ENCODE measurements at places on chromosomes 7 and 10. TPM values are rescaled to one million over a fixed set of nuclear protein-coding genes. Genes with fewer than 3 reads are reported as not detected.

Gene NRAP
- not detected for total RNA-seq

Gene WAC
- 122 TPM for total RNA-seq

Gene CLDN4
- total RNA-seq = 0.50 TPM

Gene TMEM176B
- not detected for total RNA-seq

Gene CARD11
- not detected for total RNA-seq

Gene ITPRID1
- not detected for total RNA-seq

Gene HOXA3
- not detected for total RNA-seq

GRCh38 chr10:61124756-61125530 is 181.0 kb upstream of the RHOBTB1 start:
- no peak for DNase-seq

DNA sequence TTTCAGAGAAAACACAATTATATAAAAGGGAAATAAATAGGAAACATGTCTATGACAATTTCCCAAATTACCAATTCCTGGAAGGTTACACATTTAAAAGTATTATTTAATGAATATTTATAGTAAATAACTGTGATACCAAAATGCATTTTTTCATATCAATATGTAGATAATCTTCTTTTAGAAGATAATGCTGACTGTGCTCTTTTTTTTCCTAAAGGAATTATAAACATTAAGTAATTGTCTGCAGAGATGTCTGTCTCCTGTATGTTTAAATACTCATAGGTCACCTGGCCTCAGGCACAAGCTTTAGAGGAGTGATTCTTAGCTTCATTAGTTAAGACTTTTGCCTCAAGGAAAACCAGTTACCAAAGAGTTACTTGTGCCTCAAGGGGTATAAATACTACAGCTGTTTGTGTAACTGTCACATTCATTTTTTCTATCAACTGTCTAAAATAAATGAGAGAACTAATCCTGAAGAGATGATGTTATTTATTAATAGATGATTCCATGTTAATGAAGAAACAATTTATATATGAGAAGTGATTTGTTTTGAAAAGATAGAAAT is 77.1 kb downstream of the DNAJC1 start:
- no peak for DNase-seq

DNA sequence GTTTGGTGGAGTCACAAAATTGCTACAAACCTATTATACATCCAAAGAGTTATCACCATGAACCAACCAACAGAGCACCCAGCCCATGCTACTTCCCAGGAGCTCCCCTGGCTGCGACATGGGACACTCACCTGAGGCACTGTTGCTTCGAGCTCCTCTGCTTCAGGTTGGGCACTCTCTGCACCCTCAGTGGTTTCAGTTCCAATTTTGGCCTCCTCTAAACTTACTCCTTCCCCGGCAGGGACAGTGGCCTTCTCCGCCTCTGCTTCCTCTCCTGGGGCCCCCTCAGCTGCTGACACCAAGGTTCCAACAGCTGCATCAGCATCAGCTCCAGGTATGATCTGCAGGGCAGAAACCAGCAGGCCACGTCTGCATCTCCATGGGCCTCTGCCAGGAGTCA is 120.4 kb upstream of the TARP start:
- no peak for DNase-seq

DNA sequence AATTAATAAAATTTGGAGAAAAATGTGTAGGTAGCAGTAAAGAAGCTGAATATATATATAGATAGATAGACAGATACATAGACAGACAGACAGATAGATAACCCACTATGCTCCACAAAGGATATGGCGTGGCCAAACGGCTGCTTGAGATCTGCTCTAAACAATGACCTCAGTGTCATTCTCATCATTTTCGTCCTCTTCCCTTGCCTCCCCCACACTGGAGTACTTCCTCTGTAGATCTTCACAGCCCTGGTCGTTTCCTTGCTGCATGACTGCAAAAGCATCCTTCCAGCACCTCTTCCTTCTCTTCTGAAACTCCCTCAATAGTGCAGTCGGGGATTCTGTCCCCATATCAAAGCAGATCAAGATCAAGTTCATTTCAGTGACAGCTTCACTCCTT is 35.6 kb upstream of the ATP6V0A4 start:
- DNase-seq = peak; percentile 38

GRCh38 chr7:140672382-140673062 is at the start of gene ADCK2:
Gene ADCK2 (plus strand): TSS chr7:140672945. CDS start chr7:140673331, 386 bp downstream.
- DNase-seq = no peak

DNA sequence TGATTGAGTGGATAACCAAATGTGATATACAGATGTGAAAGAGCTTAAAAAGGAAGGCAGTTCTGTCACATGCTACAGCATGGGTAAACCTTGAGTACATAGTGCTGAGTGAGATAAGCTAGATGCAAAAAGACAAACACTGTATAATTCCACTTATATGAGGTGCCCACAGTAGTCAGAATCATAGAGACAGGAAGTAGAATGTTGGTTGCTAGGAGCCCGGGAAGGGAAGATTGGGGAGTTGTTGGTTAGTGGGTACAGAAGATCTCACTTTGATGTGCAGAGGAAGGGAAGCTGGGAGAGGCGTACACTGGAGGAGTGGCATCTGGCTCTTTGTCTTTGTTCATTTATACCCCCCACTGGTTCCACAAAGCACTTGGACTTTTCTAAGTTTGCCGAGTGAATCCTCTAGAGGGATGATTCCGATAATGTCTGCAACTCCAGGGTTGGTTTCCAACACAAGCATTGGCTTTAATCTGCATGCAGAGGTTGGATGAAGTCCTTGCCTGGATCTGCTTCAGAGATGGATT is 39.5 kb downstream of the TSPAN14 start:
- no peak for DNase-seq

DNA sequence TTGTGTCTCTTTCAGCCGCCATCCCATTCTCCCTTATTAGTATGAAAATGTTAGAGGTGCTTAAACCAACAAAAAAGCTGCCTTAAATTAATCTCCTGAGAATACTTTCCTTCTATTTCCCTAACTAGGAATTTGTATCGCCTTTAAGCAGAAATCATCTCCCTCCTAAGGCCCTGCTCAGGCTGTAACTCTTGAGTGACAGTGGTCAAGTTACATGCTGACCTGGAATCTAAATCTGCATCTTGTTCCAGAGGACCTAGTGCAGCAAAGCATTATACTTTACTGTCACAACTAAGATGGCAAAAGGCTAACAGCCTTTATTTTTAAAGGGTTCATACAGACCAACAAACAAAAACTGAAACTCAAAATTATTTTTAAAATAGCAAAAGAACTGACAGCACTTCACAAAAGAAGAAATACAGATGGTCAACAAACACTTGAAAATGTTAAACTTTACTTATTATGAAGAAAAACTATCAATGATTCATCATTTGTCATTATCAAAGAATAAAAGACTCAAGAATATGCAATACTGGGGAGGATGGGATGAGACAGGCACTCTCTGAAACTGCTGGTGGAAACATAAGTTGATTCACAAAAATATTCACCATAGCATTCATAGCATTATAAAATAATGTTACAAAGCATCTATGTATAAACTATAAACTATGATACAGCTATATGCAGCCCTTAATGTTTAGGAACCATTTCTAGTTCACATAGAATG is 11.0 kb downstream of the CYREN start:
- no peak for DNase-seq

- DNase-seq = no peak
Observed at GRCh38 chr7:3149231-3149995, 105.7 kb upstream of the CARD11 start.

DNA sequence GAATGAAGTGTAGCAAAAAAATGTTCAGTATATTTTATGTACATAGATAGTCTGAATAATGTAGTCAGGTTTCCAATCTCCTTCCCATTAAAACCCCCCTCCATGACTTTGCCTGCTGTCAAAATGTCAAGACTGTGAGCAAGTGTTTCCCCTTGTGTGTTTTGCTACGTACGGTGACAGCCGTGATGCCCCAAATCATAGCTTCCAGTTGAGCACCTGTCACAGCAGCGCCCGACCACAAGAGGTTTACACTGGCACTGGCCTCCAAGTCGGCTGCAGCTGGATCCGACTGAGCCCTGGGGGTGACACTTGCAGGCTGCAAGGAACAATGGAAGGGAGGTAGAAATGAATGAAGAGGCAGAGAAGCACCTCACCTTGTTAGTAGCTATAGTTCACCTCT is 62.3 kb downstream of the LAMB4 start:
- DNase-seq = no peak

- no peak for DNase-seq
Observed at GRCh38 chr10:63478564-63478963, 12.8 kb upstream of the JMJD1C start.

DNA sequence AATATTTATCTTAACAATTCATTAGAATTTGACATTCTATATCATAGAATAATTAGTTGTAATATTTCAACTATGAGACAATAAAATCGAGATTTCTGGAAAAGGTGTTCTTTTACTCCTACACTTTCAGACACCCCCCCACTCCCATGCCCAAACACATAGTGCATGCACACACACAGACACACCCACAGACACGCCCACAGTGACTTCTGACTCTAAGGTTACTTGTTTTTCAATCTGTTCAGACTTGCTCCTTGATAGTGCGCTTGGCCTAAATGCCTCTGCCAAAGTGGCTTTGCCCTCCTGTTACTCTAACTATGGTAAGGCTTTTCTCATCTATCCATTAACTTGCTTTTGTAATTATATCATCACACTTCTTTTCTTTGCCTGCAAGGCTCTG is 144.0 kb upstream of the PPP1R3A start:
- no peak for DNase-seq

GRCh38 chr7:99267481-99267840 is 5.2 kb upstream of the MYH16 start:
- DNase-seq = no peak

- DNase-seq = no peak
Observed at GRCh38 chr7:132817949-132818348, 241.7 kb upstream of the PLXNA4 start.

DNA sequence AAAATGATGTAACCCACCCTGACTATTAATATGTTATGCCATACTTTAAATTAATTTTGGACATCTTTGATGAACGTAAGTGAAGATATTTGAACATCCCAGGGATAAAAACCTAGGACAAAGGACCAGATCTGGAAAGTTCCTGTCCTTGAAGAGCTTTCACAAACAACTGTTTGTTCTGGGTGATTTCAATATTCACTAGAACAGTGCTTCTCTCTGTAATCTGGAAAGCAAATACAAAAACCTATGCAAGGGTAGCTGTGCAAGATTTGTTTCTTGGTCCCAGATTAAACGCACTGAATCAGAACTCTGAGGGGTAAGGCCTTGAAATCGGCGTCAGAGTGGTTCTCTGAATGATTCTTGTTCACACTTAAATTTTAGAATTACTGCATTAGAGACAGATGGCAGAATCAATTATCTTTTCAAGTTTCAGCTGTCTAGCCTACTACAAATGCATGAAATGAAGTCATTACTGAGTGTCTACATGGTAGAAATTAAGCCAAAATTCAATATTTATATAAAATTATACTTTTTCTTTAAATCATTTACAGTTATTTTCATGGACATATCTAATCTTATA is 69.6 kb upstream of the CSTF2T start:
- DNase-seq = no peak

DNA sequence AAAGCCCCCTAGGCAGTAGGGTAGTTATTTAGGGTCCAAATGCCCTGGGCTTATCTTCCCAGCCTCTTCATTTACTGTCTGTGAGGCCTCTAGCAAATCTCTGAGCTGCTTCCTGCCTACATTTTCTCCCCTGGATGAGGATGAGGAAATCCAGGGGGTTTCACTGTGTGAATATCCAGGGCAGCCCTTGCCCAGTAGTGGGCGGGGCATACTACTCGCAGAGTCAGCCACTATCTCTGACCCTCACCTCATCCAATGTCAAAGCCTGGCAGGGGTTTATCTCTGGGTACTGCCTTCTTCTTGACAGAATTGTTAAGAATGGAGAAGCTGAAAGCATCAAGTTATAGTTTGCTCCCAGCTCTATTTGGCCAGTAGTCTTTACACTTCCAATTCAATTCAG is 48.9 kb downstream of the CUZD1 start:
- no peak for DNase-seq

DNA sequence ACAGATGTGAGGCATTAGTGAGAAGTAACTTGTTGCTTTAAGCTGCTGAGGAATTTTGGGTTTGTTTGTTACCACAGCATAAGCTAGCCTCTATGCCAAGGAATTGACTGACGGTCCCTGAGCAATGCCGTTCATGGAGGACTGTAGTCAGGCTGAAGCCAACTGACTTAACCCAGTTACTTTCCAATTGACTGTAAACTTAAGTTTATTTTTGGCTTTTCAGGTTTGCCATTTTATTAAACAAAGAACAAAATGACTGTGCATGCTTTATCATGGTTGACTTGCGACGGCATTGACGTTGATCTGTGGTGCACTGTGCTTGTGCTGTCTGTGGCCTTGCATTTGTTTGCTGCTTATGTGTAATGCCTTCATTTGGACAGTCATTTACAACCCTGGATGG is 53.5 kb downstream of the DNAJB9 start:
- DNase-seq = no peak

DNA sequence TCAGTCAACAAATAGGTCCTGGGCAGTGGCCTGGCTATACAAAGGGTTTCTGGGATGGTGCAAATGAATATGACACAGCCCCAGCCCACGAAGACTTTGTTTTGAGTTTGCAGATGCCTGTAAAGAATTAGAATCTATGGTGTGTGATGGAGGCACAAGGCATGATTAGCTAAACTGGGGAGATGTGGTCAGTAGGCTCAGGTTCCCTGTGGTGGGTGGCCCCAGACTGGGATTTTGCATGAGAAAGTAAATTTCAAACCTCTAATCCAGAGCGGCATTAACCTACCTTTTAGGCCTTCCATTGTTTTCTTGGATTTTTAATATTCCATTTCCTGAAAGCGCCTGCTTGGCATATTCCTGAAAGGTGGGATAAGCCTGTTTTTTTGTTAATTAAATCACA is 6.4 kb upstream of the CPA5 start:
- DNase-seq = no peak

- DNase-seq = no peak
Observed at GRCh38 chr7:32559480-32559879, 64.2 kb downstream of the AVL9 start.

- no peak for DNase-seq
Observed at GRCh38 chr10:60041489-60042133, 135.3 kb upstream of the CCDC6 start.

GRCh38 chr10:76236356-76236755 is 804.9 kb downstream of the LRMDA start:
- no peak for DNase-seq

- DNase-seq = no peak
Observed at GRCh38 chr10:525565-526315, 163.7 kb downstream of the DIP2C start.

DNA sequence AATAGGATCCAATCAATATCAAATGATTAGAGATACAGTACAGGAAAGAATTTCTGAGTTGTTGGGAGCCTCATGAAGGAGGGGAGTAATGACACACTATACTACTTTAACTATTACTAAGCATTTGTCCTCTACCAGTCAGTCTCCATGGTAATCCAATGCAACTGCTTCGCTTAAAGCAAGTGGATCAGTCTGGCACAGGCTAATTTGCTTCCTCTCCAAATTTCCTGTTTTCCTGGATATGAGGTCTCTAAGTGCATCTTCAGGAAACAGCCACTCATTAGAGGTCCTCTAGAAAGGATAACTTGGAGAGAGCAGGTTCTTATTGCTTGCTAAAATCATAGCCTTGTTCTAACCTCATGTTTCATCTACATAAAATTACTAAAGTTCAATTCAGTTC is 8.4 kb upstream of the SEPTIN7 start:
- no peak for DNase-seq

- no peak for DNase-seq
Observed at GRCh38 chr10:83193026-83193425, 946.3 kb upstream of the GHITM start.
